Urinary bladder (tissue), 4 donors: ENCODE measurements at places on chromosomes 3 and 15.

DNA sequence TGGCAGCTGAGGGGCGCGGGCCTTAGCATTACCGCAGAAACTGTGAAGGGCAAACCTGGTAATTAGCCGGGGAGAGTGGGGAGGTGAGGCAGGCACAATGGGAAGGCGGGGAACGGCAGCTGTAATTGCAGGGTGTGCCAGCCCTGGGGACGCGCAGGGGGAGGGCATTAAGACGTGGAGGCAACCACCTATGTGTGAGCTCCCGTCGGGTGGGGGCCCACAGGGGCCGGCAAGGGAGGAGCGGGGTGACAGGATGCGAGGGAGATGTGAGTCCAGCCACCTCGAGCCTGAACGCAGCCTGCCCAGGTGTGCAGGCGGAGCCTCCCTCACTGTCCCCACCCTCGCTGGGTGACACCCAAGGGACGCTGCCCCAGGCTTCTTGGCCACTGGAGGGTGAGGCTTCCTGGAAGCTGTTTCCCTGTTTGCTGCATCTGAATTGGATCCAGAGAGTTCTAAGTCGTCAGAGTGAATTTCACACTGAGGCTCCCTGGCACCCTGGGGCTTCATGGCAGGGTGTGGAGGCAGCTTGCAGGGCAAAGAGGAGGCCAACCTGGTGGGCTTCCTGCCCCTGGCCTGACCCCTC, 130.6 kb upstream of the MEF2A start:
- no peak for DNase-seq

- no peak for DNase-seq
These were observed 3.7 kb upstream of the PLD1 start for GRCh38 chr3:171813897-171814460.

DNA sequence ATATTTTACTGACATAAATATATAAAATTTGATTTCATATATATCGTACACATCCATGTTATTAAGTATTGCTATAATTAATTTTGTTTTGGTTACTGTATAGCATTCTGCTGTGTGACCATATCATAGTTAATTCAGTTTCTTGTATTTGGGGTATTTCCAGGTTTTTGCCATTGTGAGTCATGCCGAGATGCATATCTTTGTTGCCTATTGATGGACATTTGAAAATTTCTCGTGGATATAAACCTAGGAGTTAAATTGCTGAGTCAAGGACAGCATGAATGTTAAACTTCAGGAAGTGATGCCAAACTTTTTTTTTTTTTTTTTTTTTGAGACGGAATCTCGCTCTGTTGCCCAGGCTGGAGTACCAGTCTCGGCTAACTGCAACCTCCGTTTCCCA, 33.7 kb upstream of the GPR171 start:
- DNase-seq: no peak

GRCh38 chr3:35183927-35184675, 455.2 kb upstream of the ARPP21 start:
- DNase-seq: no peak

GRCh38 chr15:46461416-46461815, 826.6 kb downstream of the SQOR start:
- no peak for DNase-seq

DNA sequence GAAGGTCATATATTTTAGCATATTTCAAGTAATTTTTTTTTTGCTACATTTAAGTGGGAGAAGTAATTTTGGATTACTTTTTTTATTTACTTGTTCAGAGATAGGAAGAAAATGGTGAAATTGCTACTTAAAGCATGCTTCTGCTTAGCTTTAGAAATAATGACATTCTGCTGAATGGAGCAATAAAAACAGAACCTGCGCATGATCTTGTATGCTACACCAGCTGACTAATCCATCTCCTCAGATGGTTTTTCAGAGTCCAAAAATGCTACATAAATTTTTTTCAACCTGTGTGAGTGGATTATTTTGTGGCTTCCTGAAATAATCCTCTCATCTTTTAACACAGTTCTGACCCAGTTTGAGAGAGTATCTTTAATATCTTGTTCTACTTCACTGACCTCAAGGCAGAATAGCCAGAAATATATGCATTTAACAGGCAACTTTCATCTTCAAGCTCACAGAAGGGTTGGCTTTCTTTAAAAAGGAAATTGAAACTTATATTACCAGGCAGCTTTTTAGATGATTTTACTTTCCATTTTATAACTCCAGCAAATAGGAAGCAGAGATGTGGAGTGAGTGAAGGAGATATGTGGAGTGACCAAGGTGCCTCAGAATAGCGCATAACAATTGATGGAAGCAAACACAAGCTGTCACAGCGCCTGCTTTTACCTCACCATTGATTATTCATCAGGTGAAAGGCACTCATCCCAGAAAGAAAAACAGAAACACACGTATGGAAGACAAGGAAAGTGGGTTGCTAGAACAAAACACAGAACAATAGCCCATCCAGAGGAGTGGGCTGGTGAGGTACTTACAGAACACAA, 136.6 kb downstream of the TGFBR2 start:
- no peak for DNase-seq

DNA sequence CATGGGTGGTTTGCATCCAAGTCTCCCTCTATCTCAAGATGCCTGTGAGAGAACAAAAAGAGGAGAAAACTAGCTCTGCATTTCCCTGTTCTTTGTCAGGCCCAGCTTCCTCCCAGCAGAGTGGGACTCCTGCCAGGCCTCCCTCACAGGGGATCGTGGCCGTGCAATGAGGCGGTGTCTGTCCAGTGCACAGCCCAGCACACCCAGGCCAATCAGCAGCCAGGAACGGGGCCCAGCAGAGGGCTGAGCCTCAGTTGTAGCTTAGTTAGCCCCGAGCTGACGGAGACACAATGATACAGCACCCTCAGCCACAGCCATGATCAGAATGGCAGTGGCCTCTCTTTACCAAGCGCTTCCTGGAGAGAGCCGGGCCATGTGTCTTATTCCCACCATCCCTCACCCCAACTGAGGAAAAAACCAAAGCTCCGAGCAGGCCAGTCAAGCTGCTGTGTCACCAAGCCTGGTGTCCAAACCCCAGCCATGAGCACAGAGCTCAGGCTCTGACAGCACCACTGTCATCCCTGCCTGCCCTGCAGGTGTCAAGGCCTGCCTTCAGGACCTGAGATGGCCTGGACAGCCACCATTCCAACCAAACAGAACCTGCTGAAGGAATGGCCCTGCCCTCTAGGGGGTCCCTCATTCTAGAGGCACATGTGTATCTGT, 71.1 kb downstream of the DNAJB8 start:
- DNase-seq: no peak

DNA sequence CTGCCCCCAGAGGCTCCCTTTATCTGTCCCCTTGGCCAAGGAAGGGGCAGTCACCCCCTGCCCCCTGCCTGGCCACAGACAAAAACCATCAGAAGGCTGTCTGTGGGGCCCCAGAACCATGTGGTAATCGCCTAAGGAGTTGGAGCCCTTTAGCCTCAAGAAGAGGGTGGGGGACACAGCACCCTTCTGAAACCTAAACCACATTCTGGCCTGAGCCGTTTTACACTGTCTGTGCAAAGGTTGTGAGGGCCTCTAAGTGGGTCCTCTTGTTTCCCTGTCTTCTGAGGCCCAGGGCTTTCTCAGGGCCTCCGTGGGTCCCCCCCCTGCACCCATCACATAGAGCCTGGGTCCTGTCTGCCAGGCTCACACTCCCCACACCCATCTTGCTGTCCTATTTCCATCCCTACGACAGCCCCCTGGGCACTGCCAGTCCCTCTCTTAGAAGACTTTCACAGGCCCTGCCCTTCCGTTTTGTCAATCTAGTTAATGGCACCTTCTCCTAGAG, 17.9 kb upstream of the RPUSD3 start:
- no peak for DNase-seq

GRCh38 chr3:30667280-30667651, 60.9 kb downstream of the TGFBR2 start:
- DNase-seq: no peak

DNA sequence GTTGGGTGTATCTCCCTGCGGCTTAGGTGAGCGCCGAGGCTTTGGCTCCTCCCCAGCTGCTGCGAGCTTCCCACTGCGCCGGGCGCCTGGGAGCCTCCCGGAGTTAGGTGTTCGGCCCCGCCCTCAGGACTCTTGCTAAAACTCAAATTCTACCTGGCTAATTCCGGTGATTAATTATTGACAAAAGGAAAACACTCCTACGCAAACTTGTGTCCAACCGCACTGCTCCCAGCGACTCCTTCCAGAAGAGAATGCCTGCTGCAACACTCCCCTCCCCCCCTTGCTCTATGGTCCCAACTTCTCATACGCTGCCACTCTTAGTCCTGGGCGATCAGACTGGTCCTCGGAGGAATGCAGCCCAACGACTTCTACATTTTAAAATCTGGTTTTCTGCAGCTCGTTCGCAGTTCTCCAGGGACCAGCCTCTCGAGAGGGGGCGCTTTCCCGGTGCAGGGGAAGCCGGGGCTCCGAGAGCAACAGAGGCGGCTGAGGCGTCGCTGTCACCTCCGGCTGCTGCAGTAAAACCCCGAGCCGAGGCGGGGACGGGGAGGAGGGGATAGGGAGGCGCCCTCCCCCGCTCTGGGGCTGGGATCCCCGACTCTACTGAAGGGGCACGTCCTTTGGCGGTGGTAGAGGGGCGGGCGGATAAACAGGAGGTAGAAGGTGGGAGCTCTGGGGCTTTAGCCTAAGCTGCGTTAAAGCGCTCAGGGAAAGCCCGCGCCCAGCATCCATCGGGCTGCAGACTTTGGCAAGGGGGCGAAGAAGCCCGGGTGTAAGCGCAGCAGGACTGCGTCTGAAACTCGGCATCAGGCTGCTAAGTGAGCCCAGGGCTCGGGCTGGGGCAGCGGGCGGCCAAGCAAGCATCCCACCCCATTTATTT, at the start of gene SPTSSB:
TSS of gene SPTSSB (minus strand) at position 77 of the 880 bp plus-strand sequence. CDS start 25,194 bp downstream, outside the sequence.
- DNase-seq: peak; percentile 29

- peak; percentile 21 for DNase-seq
These were observed 627 bp upstream of the PLS1 start for GRCh38 chr3:142595581-142595950.

DNA sequence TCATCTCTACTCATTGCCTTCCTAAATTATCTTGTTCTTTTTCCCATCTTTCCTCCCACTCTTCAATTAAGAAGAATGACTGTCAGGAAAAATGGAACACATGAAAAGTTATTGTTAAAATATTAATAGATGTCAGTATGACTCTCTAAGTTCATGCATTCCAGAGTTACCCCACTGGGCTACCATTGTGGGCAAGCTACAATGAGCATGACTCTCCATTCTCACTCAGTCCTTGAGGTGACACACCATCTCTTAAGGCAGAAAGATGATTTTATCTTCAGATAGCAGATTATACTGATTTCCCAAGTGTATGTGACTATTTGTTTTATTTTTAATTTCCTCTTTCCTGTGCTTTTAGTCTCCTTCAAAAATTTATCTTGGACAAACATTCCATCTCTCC, 144.3 kb downstream of the ALCAM start:
- DNase-seq: no peak

GRCh38 chr15:65948383-65948782, 79.1 kb downstream of the RAB11A start:
- no peak for DNase-seq

- no peak for DNase-seq
These were observed 90.2 kb upstream of the CHD2 start for GRCh38 chr15:92809880-92810361.

GRCh38 chr15:53841651-53842050, 82.2 kb upstream of the WDR72 start:
- no peak for DNase-seq

GRCh38 chr15:43237842-43238470, 17.1 kb upstream of the EPB42 start:
- no peak for DNase-seq

DNA sequence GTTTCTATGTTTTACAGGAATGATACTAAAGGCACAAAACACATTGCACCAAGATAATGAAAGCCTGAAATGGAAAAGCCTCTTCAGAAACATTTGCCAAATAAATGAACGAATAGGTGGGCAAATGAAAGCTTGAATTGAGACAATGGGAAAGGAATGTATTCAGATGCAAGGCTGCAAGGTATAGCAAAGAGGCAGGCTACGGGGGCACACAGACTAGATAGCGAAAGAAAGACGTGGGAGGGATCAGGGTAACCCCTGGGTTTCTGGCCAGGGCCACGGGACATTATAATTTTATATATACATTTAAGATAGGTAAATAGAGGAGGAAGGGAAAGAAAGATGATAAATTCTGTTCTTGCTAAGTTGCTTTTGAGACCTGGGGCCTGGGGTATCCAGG, 95.9 kb upstream of the NLGN1 start:
- DNase-seq: no peak

DNA sequence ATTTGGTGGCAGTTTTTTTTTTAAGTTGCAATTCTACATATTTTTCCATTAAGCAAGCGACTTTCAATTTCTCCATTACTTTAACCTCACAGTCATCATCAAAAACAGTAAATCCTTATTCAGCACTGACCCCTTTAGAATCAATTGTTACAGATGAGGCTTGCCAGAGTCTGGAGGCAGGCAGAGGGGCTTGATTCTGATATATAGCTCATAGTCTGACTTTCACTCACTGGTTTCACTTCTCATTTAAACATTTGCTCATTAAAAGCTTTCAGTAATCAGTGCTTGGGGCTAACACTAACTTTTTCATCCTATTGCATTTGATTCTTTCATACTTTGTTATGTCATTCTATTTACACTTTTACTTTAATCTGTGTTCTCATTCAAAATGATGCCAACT, 88.4 kb downstream of the PYDC2 start:
- no peak for DNase-seq

GRCh38 chr3:81920816-81921215, 159.4 kb upstream of the GBE1 start:
- DNase-seq: peak; percentile 17

GRCh38 chr3:128559486-128560225, 66.7 kb upstream of the GATA2 start:
- no peak for DNase-seq

DNA sequence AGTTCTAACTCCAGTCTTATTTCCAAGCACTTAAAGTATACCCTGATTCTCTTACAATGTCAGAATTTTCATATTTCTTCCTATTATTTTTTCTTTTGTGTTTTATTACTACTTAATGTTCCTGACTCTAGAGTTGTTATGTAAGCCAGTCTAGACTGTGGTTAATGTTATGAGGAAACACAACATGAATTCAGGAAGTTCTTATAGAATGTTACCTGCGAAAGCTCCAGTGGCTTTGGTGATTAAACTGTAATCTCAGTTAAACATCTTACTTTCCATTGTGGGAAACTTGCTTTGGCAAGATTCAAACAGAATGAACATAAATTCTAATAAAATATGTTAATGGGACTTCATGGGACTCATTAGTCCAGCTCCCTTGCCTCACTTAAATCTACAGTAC, 36.6 kb upstream of the CHL1 start:
- no peak for DNase-seq

- no peak for DNase-seq
These were observed 35.9 kb downstream of the TLE3 start for GRCh38 chr15:70061696-70062270.

- DNase-seq: no peak
These were observed 23.6 kb upstream of the KIF23 start for GRCh38 chr15:69390575-69390974.
